ENCODE measurements at places on chromosomes 4 and X. TPM values are rescaled to one million over a fixed set of nuclear protein-coding genes. Genes with fewer than 3 reads are reported as not detected.

EMCN gene
- total RNA-seq = 3.7 TPM

- no peak for DNase-seq
Observed at GRCh38 chr4:174930895-174931294, 12.7 kb downstream of the ADAM29 start.

SCRG1 gene
- total RNA-seq = not detected

HGFAC gene
- total RNA-seq = 176 TPM

DNA sequence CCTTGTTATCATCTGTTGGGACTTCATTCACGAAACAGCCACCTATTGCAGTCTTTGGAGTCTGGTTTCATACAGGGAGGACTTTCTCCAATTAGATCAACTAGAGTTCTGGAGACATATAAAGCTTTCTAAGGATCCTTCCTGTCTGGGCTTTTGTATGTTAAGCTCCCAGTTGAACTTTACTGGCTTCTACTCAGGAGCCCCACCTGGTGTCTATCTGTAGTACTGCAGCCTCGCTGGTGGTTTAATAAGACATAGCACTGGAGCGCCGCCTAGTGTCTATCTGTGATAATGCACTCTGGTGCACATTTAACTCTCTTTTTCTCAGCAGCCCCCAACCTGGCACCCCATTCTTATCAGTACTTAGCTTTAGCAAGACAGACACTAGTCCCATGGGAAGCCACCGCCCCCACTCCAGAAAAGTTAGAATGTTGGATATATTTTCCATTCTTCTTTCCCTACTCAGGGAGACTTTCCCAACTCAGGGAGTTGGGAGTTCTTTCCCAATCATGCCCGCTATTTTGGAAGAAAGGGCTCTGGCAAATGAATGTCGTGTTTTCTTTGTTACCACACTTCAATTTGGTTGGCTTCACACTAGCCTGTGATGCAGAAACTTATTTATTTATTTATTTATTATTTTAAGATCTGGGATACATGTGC is 36.9 kb upstream of the SYTL4 start:
- peak; percentile 74 for DNase-seq

- DNase-seq = no peak
Observed at GRCh38 chr4:80263541-80264351, 2.7 kb upstream of the FGF5 start.

All from right lobe of liver (tissue), 6 donors.